ENCODE measurements at places on chromosomes 2 and 18.
A peak's percentile ranks its signal among the peaks of the same experiment; 100 is the strongest.

DNA sequence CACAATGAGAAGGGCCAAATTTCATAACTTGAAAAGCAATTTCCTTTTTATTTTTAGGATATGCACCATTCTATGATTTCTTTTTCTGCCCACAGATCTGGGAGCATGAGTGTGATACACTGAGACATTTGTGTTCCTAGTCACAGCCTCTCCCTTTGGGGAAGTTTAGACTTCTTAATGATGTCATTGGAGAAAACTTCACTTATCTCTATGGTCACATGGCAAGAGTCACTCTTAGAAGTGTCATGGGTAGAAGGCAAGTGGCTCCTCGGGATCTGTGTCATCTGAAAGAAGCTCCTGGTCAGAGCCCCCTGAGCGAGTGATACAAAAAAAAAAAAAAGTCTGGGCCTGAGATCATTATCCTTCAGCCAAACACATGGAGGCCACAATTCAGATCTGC, 62.5 kb upstream of the LGALSL start:
- no peak for DNase-seq

DNA sequence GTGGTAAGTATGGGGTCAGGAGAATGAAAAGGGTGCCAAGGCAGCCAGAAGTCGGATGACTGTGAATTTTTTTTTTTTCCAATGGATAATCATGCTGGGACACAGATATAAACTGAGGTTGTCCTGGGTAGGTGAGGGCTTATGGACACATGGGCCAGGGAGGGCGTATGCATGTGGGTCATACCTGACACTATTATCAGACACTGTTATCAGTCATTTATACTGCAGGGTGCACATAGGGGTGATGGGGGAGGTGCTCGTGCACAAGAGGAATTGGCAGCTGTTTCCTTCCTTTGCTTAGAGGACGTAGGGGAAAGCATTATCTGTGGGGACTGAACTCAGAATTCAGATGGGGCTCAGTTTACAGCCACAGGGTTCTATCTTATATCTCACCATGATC, 10.1 kb downstream of the CTIF start:
- no peak for DNase-seq

DNA sequence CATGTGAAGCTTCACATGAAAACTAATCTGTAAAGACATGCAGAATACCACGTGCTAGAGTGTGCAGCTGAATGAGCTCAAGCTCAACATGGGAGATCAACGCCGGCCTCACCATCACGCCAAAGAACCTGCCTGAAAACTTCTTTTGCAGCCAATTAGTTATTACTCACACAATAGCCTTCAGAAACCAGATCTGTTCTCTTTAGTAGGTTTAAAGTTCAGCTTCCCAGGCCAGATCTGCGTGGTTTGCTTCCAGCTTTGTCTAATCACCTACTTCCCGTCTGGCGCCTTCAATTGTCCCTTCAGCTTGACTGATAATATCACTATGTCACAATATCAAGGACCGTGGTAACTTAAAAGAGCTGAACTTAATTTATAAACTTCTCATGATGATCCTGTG, 68.0 kb upstream of the ZNF236 start:
- DNase-seq = no peak

GRCh38 chr18:68778280-68778886, 19.5 kb upstream of the CCDC102B start:
- no peak for DNase-seq

DNA sequence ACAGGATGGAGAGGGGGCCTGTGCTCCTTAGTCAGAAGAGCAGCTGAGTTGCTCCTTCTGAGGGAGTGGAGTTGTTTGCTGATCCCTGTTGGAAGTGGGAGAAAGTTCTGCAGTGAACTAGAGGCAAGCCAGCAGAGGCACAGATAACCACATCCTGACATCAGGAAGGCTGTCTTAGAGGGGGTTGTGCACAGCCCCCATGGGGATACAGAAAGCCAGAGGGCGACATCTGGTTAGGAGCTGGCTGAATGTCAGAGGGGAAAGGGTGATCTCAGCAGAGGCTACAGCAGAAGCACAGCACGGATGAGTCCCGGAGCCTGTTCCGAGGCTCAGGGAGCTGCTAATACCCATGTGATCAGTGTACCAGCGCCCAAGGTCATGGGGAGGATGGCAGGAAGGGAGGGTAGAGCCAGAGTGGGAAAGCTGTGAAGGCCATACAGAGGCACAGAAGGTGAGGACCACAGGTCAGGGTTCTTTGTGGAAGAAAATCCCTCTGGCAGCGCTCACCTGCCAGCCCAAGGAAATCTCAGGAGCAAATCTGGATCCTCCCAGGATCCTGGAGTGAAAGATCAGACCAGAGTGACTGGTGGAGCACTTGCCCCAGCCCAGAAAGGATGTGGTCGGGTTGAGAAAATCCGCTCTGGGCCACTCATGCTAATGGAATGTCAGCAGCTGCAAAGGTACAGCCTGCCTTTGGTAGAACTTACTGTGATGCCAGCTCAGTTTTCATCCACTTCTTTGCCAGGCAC, 111.8 kb downstream of the STPG4 start:
- peak; percentile 89 for DNase-seq

DNA sequence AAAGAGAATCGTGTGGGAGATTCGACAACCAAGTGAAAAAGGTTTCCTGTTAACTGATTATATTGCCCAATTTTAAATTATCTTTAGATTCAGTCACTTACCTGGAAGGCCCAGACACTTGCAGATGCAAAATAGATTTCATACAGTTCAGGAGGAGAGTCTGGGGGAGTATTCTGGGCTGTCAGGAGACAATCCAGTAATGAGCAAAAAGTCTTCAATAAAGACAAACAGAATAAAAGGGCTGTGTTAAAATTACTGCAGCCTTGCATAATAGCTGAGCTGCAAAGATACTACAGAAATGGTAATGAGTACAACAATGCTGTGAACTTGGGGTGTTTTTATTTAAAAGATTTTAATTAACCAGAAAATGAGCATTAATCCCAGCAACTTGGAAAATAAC, 303.6 kb downstream of the SP3 start:
- DNase-seq = no peak

DNA sequence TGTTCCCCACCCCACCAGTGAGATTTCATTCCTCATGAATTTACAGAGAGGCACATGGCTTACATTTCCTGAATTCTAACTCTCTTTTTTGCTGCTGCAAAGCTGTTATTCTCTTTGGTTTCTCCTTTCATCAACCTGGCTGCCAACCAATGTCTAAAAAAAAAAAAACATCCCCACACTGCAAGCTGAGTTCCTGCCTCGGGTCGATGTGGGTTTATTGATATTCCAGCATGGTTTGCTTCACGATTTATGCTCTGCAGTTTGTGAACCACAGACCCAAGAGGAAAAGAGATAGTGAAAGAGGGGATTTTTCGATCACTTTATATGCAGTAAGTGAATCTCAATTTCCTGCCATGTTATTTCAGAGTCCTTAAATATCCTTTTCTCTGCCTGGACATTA, 363.6 kb downstream of the LPIN1 start:
- no peak for DNase-seq

DNA sequence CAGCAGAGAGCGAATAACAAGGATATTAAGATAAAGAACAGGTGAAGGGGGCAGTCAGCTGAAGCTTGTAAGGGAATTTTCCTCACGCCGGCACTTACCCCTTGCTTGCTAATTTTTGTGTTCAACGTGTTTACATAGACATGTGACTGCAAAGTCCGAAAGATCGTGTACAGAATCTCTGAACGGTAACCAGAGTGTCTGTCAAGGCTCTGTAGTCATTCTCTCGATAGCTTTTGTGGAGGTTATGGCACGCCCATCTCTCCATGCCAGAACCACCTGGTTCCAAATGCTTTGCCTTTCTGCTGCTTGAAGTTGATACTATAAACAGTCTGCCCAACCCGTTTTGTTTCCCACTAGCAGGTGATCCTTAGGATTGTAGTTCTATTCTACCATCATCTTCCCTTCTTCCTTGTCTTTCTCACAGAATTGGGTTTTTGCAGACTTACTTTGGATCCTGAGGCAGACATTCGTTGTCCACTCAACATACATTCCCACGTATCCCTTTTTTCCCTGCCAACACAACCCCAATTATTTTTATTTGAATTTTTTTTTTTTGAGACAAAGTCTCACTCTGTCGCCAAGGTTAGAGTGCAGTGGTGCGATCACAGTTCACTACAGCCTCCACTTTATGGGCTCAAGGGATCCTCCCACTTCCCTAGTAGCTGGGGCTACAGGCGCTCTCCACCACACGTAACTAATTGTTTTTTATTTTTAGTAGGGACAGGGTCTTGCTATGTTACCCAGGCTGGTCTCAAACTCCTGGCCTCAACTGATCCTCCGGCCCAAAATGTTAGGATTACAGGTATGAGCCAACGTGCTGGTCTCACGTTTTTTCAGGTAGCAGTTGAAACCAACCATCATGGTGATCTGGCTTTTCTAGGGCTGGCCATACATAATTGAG, 1.3 kb upstream of the USP34 start:
- no peak for DNase-seq

- DNase-seq = no peak
Measured at GRCh38 chr2:122105877-122106206, 350.4 kb downstream of the TSN start.

DNA sequence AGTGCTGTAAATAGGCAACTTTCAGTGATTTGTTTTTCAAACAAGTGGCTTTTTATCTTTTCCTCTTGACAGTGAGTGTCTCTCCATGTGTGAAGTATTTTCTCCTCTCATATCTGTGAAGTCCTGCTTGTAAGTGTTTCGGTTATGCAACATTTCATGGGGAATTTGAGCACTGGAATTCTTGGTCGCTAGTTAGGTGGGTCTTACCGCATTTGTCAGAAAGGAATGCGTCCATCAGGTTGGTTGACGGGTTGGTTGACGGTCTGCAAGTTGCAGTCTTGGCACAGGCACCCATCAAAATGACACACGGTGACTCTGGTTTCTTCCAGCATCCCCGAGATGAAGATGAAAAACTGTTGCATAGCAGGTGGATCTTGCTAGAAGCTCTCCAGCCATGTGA, 109.8 kb downstream of the AGAP1 start:
- DNase-seq = no peak

DNA sequence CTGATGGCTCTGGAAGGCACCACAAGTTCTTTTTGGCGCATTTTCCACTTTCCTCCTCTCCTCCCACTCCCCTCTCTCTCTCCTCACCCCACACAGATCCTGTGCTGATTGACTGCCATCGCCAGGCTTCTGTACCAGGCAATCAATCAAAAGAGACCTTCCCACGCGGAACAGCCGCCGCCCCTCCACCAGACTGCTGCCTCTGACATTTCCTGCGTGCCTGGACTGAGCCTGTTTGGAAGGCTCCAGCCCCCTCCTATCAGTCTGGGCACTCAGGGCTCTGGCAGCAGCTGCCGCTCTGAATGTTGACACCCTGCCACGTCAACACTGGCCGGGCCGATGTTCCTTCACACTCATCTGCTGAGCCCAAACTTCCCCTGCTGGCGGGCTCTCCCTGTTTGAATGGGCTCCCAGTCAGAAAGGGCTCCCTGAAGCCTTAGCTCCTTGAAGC, 467.7 kb downstream of the EPHA4 start:
- peak; percentile 32 for DNase-seq

GRCh38 chr2:176793792-176794191, 418.8 kb upstream of the HNRNPA3 start:
- DNase-seq = no peak

DNA sequence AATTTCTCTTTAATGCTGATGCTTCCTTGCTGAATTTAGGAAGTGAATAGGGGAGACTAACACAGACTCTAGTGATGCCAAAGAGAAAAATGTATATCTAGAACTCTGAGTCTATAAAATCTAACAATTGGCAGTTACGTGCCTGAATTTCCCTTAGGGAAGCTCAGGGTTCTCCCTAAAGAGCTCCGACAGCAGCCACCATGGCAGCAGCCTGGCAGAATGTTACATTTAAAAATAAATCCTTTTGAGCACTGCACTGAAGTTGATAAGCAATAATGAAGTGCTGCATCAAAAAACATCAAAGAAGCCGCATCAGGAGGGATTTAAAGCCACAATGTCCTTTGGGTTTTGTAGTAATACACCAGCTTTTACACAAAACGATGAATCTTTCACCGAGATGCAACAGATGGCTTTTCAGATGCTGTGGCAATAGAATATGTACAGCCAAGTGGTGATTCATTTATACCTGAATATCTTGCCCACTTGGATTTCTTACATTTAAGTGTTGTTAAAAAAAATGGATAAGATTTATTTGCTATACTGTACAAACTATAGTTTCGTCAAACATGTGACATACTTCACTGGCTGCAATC, 291.2 kb upstream of the SESTD1 start:
- no peak for DNase-seq

DNA sequence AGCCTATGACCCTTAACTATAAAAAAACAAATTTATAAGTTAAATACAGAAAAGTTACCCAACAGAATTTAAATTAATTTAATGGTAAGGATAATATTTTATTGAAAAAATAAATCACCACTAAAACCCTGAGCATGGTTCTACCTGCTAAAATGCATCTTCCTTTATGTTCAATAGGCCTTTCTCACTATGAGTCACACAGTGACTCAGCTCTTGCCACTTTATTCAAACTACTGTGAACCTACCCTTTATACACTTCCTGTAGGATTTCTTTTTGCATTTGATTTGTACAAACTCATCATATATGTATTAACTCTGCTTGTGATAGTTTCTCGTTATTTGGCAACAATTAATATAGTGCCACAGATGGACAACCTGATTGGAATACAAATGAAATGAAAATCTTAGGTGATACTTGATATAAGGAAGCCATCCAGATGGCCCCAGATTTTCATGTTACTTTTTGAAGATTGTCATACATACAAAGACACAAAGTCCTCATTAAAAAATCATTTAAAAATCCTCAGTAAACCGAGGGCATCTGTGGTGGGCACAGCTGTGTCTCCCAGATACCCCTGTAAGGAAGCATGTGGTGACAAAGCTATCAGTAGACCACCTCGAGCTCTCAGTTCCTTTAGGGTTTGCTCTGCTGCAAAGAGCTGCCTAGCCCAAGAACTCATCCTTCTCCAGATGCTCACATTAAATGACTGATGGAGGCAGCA, 55.2 kb upstream of the COBLL1 start:
- no peak for DNase-seq

DNA sequence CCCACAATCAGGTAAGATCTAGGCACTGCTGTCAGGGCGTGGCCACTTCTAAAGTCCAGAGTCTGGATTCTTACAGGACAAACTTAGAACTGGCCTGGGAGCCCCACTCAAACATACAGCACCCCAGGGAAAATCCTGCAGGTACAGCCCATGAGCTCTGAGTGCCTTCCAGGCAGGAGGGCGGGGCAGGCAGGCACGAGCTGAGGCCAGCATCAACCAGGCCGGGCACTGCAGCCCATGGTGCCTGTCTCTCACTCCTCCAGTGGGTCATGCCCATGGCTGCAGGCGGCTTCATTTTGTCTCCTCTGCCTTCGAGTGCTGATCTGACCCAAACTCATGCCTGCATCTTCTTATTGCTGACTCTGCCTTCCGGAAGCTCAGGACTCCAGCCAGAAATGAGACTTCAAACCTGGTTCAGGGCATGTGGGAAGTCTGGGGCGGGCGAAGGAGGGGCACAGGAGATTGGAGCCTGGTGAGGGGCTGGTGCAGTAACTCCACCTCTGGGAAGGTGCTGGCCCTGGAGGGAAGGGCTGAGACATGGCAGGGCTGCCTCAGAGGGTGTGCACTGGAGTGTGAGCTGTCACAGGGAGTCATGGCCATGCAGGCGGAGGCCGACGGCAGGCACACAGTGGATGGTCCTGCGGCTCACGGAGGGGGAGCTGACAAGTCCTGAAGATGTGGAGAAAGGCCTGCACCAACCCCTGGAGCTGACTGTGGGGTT, 40.5 kb downstream of the HS6ST1 start:
- DNase-seq = no peak

All from GM04504 (cell line).